ENCODE measurements at places on chromosomes 16 and 17. TPM values are rescaled to one million over a fixed set of nuclear protein-coding genes. Genes with fewer than 3 reads are reported as not detected.

NOTUM gene
- total RNA-seq = not detected

HSF4 gene
- total RNA-seq = 26.6 TPM

ABCA8 gene
- 81.0 TPM for total RNA-seq

CES5A gene
- not detected for total RNA-seq

ASGR1 gene
- total RNA-seq = 3.1 TPM

CCL23 gene
- 5.6 TPM for total RNA-seq

CHD9NB gene
- total RNA-seq = 0.51 TPM

MARVELD3 gene
- not detected for total RNA-seq

GDPD3 gene
- 3.6 TPM for total RNA-seq

WRAP53 gene
- total RNA-seq = 1.1 TPM

FBXW10 gene
- total RNA-seq = not detected
